ENCODE measurements at places on chromosomes 3 and 15.

- no peak for DNase-seq
These were observed 14.0 kb upstream of the LMAN1L start for GRCh38 chr15:74798388-74799254.

- DNase-seq = no peak
These were observed 33.1 kb downstream of the TM2D3 start for GRCh38 chr15:101618851-101619614.

GRCh38 chr3:50010959-50011358, 71.0 kb downstream of the RBM6 start:
- DNase-seq = no peak

- no peak for DNase-seq
These were observed 14.1 kb downstream of the GPD1L start for GRCh38 chr3:32120471-32120870.

DNA sequence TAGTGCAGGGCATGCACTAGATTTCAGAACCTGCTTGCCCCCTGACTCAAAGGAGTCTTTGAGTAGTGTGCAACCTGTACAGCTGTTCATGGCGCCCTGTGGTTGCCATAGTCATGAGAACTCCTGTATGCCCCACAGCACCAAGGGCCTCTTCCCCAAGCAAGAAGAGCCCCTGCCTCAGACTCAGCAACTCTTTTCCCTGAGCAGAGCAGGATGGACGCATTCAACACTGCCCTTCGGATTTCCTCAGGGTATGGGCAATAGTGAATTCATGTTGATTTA, 89.7 kb upstream of the KLF13 start:
- DNase-seq = peak; percentile 6

GRCh38 chr3:50261505-50261904, 7.4 kb upstream of the SEMA3B start:
- no peak for DNase-seq

DNA sequence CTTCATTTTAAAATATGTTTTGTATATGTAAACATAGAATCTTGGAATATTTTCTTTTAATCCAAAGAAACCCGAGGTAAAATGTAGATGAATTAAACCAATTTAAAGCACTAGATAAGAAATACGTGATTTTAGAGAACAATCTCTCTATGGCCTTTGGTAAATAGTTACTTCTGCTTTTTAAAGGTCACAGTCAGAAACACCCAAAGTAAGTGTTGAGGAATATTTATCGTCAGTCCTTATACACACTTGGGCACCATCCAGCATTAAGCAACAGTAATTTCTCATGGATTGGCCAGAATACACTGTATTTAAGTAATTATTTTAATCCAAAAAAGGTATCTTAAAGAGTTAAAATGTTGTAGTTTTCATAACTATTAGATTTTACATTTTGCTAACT, 713.2 kb downstream of the NLGN1 start:
- DNase-seq = no peak

DNA sequence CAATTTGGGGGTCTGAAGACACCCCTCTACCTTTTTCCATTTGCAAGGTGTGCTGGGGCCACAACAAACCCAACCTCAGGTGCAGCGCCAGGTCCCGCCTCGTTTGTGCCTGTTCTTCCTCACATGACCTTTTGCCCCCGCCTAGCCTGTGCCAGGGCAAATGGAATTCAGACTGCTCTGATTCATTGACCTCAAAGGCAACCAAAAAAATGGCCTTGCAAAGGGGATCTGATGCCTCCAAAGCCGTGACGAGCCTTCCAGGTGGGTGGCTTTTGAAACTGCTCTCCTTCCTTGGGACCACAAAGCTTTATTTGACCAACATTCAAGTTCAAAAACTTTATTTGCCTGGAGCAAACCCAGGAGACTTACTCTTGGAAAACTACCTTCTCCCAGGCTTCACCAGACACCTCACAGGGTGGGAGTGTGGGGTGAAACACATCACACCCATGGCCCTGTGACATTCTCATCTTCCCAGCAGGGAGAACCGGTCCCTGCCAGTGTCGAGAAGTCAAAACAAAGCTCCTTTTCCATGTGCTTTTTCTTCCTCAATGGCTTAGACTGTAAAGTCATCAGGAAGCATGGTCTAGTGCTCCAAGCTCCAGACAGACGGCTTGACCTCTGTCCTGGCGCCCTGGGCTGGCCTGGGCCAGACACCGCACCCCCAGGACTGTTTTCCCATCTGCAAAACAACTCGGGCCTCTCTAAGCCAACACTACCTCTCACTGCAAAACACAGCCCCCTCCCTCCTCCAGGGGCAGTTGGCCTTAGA, 103.9 kb upstream of the HES1 start:
- no peak for DNase-seq

GRCh38 chr3:11718637-11719405, 75.1 kb upstream of the VGLL4 start:
- DNase-seq = peak; percentile 33

All from NCI-H345 (cell line).